GM20000 (cell line): ENCODE measurements at places on chromosomes 12 and 14.

- no peak for DNase-seq
These were observed 78.0 kb downstream of the NOC4L start for GRCh38 chr12:132222096-132222807.

DNA sequence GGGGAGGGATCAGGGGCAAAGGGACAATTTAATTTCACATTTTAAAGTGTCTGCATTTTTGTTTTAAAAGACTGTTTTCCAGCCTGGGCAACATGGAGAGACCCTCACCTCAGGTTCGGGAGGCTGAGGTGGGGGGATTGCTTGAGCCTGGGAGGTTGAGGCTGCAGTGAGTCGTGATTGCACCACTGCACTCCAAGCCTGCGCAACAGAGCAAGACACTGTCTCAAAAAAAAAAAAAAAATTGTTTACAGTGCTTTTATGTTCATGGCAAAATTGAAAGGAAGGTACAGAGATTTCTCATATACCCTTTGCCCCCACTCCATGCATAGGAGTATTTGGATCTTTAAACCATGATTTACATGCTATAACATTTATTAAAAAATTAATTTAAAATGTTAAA is 16.4 kb upstream of the HVCN1 start:
- no peak for DNase-seq

DNA sequence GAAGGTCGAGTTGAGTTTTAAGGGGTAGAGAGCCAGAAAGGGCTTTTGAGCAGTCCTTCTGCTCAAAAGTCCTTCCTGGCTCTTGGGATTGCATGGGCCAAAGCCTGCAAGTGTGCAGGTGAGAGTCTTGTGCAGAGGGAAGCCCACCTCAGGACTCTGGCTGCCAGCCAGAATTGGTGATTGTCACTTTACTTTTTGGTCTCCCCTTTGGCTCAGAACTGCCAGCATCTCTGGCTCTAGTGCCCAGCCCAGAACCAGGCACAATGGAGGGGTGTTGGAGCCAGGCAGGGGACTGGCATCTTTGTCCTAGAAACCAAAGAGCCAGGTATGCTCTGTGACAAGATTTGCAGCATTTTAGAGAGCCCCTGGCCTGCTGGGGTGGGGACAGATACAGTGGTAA is 23.5 kb downstream of the FAM222A start:
- DNase-seq = no peak

DNA sequence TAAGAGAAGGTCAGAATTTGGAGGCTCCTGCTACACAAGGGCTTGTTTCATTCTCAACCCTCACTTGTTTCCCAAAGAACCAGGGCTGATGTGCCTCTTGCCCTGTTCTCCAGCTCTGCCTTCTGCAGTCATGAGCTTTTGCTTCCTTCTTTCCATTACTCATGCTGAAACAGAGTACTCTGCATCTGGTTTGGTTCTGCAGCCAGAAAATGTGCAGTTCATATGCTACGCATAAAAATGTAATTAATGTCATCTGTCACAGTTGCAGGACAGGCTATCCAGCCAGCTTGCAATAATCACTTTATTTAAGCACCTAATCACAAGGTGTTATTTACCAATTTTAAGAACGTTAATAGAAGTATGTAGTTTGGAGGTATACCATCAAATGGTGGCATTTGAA is 150.2 kb downstream of the SRGAP1 start:
- DNase-seq = no peak

GRCh38 chr12:8088574-8088973 is 6.5 kb downstream of the NECAP1 start:
- peak; percentile 43 for DNase-seq

GRCh38 chr14:84080944-84081343 is 1449.0 kb upstream of the FLRT2 start:
- DNase-seq = no peak

GRCh38 chr12:11777451-11777850 is 128.0 kb downstream of the ETV6 start:
- DNase-seq = no peak

DNA sequence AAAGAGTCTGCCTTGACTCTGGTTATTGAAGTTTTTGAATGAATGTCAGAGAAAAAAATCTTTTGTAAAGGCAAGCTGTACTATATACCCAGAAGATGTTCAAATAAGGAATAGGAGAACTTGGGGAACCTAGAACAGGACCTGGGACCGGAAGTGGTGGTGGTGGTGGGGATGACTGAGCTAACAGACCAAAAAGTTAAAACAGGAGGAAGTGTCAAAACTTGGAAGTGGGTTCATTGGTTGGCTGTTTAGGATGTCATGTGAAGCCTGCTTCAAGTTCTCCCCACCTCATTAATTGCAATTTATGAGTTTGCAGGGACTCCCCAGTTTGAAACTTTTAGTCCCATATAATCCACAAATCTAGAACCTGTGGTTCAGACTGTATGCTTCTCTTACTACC is 26.2 kb downstream of the PLXNC1 start:
- DNase-seq = peak; percentile 34

- DNase-seq = no peak
These were observed 19.4 kb downstream of the NCKAP5L start for GRCh38 chr12:49808686-49809380.

GRCh38 chr12:124648710-124649384 is 81.4 kb upstream of the NCOR2 start:
- no peak for DNase-seq

GRCh38 chr14:90570461-90570860 is 173.6 kb downstream of the CALM1 start:
- no peak for DNase-seq

- peak; percentile 41 for DNase-seq
These were observed 501.4 kb upstream of the RGS6 start for GRCh38 chr14:71430678-71431376.

DNA sequence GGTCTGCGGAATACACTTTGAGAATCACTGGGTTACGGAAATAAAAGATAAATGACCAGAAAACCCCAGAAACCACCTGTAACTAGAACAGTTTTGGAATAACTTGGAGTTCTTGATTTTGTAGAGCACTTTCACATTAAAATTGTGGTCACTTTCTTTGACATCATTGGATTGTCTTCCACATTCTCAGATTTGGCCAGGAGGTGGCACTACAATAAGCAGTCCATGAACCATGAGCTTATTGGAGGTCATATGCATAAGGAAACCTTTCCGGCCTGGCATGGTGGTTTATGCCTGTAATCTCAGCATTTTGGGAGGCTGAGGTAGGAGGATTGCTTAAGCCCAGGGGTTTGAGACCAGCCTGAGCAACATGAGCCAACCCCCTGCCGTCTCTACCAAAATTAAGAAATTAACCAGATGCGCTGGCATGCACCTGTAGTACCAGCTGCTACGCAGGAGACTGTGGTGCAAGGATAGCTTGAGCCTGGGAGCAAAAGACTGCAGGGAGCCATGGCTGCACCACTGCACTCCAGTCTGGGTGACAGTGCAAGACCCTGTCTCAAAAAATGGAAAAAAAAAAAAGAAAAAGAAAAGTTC is 107.7 kb upstream of the CAND1 start:
- peak; percentile 41 for DNase-seq

DNA sequence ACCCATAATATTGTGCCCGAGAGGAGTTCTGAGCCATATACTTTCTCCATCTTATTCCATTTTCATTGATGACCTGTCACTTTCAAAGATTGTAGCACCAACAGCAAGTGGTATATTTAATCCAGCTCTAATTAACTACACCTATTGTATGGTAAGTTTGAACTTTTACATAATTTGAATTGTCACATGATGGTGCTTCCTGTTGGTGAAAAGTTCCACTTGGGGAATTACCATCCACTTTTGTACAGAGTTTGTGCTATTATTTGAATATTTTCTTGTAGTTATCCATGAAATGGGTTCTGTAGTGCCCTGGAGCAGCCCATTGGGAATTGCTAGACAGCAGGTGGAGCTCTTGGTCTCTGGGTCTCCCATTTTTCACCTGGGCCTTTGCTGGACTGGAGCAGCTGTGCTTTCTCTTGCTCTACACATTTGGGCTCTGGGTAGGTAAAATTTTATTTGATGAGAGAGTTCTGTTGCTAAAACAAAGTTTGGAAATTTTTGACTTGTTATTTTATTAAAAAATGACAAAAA is 3.0 kb downstream of the SMCO3 start:
- no peak for DNase-seq

GRCh38 chr12:96578526-96579125 is 89.2 kb downstream of the CFAP54 start:
- DNase-seq = peak; percentile 62

GRCh38 chr12:92582893-92583292 is 119.9 kb upstream of the PLEKHG7 start:
- DNase-seq = no peak

- no peak for DNase-seq
These were observed 21.1 kb downstream of the TMBIM6 start for GRCh38 chr12:49762468-49762847.

GRCh38 chr12:4997939-4998338 is 45.7 kb upstream of the KCNA5 start:
- DNase-seq = no peak

- no peak for DNase-seq
These were observed 232.6 kb downstream of the FLRT2 start for GRCh38 chr14:85762526-85762925.

DNA sequence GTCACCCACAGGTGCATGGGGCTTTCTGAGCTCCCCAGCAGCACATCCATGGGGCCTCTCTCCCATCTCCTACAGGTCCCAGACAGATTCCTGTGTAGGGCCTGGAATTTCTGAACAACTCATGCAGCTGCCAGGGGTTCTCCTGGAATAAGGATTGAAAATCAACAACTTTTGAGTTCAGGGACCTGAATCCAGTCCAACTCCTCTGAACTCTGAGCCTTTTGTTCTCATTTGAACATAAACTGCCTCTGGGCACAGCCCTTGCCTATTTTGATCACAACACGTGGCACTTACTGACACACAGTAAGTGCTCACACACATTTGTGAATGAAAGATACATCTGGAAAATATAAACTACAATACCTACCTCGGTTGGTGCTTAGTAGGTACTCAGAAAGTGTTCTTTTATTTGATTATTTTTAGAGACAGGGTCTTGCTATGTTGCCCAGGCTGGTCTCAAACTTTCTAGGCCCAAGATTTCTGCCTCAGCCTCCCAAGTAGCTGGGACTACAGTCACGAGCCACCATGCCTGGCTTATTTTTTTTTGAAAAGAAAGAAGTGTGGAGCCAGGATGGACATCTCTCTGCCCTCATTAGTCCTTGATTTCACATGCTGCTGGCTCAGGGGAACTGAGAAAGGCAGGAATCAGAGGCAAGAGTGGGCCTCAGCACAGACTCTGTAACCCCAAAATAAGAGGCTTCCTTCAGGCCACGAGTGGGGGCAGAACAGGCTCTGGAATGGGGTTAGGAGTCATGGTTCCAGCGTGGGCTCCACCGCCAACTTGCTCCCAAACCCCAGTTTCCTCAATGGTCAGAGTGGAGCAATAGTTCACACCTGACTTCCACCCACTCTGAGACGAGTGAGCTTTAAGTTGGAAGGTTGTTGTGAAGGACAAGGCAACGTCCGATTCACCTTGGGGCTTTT is 27.0 kb downstream of the SYNE3 start:
- DNase-seq = no peak

GRCh38 chr14:19800282-19801117 is 3.1 kb upstream of the OR4N2 start:
- no peak for DNase-seq

GRCh38 chr12:98001430-98001829 is 514.0 kb upstream of the TMPO start:
- DNase-seq = no peak

DNA sequence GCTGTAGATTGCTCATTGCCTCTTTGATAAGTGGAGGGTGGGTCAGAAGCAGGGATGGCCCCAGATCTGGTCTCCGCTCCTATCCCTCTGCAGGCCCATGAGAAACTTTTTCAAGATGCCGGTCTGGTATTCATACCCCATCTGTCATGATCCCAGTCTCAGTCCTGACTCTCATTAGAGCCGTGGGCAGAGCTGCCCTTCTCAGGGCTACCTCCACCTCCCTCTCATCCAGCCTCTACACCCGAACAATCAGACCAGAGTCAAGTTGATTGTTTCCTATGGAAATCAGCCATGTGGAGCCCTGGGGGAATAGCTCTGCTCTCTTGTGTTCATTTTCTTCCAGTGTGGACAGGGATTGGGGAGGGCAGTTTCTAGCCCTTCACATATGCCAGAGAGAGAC is 45.8 kb downstream of the NEUROD4 start:
- no peak for DNase-seq

DNA sequence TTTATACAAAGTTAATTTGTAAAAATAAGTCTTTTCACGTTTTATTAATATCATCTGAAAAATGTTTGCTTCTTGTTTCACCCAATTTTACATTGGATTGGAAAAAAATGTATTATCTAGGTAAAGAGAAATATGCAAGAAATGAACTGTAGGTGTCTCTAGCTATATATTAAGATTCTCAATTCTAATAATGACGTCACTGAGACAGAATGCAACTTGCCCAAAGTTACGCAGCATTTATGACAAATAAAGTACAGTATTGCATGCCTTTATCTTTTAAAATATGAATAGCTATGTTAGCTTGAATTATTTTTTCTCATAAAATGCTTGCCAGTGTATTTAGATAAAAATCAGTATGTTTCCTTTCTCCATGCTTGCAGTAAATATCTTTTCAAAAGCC is 728.8 kb downstream of the RERGL start:
- no peak for DNase-seq

DNA sequence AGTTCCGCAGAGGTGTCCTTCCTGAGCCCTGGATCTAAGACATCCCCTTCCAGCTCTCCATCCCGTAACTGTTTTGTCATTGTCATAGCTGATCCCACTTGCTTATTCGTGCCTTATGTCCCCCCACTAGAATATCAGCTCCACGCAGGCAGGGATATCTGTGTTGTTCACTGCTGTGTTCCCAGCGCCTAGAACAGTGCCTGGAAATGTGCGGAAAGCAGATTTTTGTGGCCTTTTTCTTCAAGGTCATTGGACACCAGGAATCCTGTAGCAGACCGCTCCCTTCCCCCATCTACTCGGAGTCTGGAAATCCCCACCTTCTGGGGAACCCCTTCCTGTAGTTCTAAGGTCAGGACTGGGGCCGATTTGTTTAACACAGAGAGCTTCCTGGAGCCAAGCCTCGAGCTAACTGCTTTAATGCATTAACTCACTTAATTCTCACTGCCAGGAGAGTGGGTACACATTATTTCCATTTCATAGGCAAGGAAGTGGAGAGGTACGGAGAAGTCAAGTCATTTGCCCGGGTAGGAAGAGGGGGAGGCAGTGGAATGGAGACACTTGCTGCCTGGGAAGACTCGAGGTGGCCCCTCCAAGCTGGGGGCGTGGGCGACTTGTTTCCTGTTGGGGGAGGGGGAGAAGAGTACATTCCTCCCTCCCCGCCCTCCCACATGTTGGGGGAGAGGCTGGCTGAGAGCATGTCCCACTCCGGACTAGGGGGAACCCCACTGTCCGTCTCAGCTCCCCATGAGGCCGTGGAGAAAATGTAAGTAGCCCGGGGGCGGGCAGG is 1.2 kb upstream of the SH2B3 start:
- DNase-seq = peak; percentile 68
